ENCODE measurements at places on chromosomes 2 and 18.
A peak's percentile ranks its signal among the peaks of the same experiment; 100 is the strongest.

GRCh38 chr18:51802569-51803428 lies 537.2 kb upstream of the DCC start:
- DNase-seq: no peak

DNA sequence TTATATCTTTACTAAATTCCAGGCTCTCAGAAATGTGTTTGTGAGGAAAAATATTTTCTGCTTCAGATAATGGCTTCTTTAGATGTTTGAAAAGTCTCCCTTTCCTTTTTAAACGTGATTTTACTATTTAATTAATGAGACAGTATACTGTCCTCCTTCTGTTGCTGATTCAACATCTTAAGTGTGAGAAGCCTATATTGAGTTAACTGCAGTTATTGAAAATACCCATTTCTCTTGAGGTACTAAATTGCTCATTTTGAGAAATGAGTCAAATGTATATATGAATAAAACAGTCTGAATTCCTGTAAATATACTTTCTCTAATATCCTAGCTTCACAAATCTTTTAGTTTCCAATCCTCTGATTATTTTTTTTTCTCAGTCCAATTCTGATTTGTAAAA lies 470.2 kb downstream of the PTPRM start:
- DNase-seq: no peak

DNA sequence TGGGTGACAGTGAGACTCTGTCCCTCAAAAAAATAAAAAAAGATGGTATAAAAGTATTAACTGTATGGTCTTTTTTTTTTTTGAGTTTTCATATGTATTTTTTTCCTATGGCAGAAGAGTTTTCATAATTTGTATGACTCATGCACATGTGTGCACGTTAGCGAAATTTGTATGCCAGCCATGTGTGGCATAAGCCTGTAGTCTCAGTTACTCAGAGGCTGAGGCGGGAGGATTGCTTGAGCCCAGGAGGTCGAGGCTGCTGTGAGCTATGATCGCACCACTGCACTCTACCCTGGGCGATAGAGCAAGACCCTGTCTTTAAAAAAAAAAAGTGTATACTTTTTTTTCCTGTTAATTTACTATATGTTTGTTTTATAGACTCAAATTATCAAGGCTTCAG lies 160.8 kb downstream of the TGIF1 start:
- DNase-seq: no peak

DNA sequence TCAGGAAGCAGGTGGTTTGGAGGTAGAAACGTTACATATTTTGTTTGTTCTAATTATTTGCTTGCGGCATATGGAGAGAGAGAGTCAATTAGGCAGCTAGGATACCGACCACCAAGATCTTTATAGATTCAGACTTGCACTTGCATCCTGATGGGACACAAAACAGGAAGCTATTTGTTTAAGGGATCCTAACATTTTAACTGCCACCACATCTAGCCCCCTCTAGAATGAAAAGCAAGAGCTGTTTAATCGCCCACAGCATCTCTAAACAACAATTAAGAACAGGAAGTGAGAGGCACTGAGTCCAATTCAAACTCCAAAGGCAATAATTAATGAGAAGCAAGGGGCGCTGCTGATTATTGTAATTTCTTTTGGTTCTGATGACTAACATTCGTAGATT lies 182.0 kb upstream of the LINC00305 start:
- no peak for DNase-seq

DNA sequence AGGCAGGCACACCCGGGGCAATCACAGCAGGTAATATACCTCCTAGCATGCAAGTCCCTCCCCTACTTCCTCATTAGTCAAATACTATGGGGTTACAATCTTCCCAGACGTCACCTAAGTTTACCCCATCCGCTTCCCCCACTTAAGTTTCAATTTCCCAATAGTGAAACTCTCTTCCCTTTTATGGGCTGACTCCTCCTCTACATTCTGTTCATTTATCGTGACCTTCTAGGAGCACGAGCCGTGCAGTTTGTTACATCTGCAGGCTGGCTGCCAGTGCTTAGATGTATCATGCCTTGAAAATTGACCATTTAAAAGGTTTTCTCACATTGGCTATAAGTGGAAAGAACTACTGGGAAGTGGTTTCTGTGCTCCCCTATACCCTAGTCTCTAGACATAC lies 1357.8 kb upstream of the CRIM1 start:
- no peak for DNase-seq

DNA sequence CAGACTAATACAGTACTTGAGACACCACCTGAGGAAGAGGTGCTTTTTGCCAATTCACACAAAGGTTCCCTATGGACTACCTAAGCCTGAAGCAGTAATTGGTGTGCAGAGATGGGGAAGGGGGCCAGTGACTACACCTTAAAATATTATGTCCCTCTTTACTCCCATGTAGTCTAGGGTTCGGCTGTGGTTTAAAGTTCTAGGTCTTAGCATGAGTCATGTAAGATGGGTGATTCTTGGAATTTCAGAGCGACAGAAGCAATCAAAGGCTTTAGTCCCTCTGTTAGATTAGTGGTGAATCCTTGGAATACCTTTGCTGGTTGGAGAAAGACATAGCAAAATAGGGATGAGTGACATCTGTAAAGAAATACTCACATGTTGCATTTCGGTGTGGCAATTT lies 14.3 kb upstream of the CCDC85A start:
- DNase-seq: no peak

- no peak for DNase-seq
These were observed 6.7 kb upstream of the IL1A start for GRCh38 chr2:112791019-112791418.

GRCh38 chr18:50286391-50287027 lies 983 bp downstream of the CXXC1 start:
- no peak for DNase-seq

DNA sequence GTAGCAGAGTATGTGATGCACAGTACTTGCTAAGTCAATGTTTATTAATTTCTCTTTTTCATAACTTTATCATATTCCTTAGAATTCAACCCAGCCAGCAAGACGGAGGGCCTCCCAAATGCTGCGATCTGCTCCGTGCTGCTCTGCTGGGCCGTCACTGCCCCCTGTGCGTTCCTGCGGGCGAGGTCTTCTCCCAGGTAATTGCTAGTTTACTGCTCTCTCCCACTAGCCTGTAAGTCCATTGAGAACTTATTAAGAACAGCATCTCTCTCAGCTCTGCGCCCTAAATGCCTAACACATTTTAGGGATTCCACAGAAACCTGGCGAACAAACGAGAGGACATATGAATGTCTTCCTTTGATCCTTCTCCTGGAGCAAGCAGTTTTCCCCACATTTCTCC lies 153.6 kb upstream of the ARHGAP28 start:
- DNase-seq: no peak

DNA sequence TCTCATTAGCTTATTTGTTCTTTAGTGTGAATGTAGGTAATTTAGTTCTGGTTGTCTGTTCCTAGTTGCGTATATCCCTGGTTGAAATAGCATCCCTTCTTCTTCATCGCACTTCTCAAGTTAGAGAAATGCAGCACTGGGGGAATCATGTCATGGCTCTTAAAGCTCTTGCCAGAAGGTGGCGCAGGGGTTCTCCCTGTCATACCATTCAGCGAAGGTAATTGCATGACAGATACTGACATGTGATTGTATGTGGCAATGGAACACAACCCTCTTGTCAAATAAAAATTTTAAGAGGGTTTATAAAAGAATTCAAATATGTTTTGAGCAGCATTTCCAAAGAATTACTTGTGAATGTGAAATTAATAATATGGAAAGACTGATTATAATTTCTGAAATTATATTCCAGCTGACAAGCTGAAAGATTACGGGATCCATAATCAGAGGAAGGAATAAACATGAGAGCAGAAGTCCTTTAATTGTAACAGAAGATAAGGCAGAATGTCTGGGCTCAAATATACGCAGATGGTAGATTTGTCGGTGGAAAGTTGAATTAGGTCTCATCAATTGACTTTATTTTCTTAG lies 411.7 kb downstream of the DSEL start:
- DNase-seq: peak; percentile 9

GRCh38 chr2:71000780-71001591 lies 6.3 kb upstream of the TEX261 start:
- DNase-seq: peak; percentile 63

DNA sequence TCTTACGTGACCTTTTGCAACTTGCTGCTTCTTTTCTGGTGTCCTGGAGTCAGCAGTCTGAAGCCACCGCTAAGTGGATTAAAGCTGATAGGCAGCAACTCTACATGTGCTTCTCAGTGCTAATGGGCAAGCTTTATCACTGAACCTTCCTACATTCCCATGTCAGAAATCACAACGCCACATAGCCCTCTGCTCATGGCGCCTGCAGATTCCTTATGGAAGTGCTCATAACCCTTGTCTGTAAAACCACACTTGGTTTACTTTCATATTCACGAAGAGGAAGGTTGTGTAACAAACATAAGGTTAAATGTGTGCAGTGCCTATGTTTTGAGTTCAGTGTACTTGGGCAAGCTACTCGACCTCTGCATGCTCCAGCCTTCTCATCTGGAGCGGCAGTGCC lies 319.8 kb downstream of the FBXO15 start:
- no peak for DNase-seq

DNA sequence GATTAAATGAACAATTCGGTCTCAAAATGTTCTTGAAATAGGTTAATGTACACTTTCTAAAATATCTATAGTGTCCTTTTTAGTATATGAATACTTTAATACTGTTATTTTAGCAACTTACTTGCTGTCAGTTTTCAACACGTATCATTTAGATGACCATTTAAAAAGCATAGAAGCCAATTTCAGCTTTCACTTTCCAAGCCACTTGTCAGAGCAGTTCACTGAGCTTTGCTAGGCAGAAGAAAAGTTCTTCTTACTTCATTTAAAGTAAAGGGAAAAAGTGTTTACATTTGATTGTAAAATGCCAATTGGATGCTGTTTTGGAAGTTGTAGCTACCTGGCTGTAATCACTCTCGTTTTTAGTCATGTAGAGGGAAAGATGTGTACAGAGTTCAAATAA lies 126.0 kb downstream of the KCNH7 start:
- no peak for DNase-seq

- no peak for DNase-seq
These were observed 109.7 kb upstream of the ZNF236 start for GRCh38 chr18:76712511-76713140.

GRCh38 chr2:88058191-88058590 lies 2.6 kb upstream of the KRCC1 start:
- DNase-seq: no peak

- no peak for DNase-seq
These were observed 32.1 kb downstream of the CLASP1 start for GRCh38 chr2:121617042-121617599.

- DNase-seq: no peak
These were observed 44.7 kb upstream of the TNP1 start for GRCh38 chr2:216904554-216904953.

- no peak for DNase-seq
These were observed 27.9 kb upstream of the ODC1 start for GRCh38 chr2:10475811-10476660.

GRCh38 chr2:55111230-55111569 lies 60.9 kb upstream of the RTN4 start:
- no peak for DNase-seq

- DNase-seq: no peak
These were observed 785.1 kb downstream of the GALR1 start for GRCh38 chr18:78034755-78035154.

DNA sequence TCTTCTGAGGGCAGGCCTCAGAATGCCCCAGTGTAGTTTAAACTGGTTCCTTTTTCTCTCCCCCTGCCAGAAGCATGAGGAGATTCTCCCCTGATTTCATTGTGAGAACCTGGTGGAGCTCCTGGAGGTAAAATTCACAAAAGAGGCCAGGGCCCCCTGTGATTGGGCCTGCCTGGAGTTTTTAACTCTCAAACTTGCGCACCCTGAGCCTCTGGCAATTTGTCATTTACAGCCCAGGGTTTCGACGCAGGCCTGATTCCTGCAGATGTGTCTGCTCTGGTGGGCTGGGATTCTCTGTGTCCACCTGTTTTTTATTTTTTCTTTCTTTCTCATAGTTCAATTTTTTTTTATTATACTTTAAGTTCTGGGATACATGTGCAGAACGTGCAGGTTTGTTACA lies 157.9 kb downstream of the ASB1 start:
- no peak for DNase-seq

DNA sequence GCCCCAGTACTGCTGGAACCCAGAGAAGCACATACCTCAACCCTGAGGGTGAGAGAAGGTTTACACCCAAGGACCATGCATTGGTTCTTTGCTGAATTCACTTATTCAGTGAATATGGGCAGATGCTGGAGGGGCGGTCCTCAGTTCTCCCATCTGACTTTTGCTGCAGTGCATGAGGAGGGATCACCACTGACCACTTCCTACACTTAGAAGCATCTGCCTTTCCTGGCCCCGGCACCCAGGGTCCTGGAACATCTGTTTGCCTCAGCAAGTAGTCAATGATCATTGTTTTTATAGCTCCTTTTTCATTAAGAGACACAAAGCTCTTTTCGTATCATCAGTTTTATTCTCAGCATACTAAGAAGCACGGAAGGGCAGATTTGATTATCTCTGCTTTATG lies 211.4 kb downstream of the SH3RF3 start:
- DNase-seq: no peak

DNA sequence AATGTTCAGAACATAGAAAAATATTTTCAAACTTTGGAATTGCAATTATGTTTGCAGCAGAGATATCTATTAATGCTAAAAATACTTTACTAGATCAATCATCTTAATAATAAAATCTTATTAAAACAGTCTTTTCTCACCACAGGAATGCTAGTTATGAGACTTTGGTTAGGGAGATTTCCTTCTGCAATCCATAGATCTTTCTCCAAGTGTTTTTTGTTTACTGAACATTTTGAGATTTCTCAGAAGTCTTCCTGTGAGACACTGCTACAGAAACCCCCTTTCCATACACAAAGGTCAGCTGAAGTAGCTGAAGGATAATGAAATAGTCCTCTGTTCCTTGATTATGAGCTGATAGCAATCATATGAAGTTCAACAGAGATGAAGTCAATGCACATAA lies 59.4 kb upstream of the RAPH1 start:
- no peak for DNase-seq

DNA sequence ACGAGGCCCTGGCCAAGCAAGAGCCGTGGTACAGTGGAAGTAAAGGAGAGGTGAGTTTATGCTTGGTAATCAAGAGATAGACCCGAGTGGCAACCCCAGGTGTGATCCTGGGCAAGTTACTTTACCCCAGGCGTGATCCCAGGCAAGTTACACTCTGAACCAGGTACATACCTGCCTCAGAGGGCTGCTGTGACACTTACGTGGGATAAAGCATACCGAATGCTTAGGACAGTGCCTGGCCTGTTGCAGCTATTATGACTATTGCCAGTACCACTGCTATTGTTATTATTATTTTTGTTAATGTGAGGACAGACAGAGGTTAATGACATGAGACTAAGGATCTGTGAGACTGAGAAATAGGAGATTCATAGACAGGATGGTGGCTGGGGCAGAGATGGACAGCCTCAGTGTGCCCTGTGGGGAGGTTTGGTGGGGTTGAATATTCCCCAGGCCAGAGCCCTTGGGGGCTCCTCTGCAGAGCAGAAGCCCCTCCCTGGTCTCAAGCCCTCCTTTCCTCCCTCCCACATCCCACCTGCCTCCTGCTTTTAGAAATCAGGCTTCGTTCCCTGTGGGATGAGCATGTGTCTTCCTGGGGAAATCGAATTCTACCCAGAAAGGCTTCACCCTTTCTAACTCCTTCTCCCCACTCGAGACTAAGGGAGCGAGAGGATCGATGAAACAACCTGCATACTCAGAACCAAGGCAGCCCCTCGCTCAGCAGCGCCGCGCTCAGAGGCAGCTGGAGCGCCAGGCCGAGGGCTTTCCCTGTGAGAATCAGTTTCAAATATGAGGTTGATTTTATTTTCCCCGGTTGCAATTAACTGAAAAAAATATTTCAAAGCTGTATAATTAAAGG lies 62.0 kb upstream of the SIX3 start:
- DNase-seq: no peak
